Nephron progenitor cell (in vitro differentiated cells): ENCODE measurements at places on chromosomes 3 and 15.

- no peak overlapping the region for H3K4me3 ChIP-seq
- no peak overlapping the region for H3K27ac ChIP-seq
- no peaks in the 10 kb centered on the region for H3K36me3 ChIP-seq
- peaks cover 7% of the 10 kb centered on the region for H3K27me3 ChIP-seq
Observed at GRCh38 chr15:71083349-71083748, 31.9 kb upstream of the THSD4 start.

- no peak overlapping the region for H3K4me3 ChIP-seq
- H3K36me3 ChIP-seq = peaks cover 99% of the 10 kb centered on the region
- DNase-seq = no peak
- H3K4me1 ChIP-seq = peaks cover 71% of the 10 kb centered on the region
- H3K27ac ChIP-seq = peak overlapping the region; percentile 89
Observed at GRCh38 chr3:113277941-113278598, 66.7 kb downstream of the BOC start.

DNA sequence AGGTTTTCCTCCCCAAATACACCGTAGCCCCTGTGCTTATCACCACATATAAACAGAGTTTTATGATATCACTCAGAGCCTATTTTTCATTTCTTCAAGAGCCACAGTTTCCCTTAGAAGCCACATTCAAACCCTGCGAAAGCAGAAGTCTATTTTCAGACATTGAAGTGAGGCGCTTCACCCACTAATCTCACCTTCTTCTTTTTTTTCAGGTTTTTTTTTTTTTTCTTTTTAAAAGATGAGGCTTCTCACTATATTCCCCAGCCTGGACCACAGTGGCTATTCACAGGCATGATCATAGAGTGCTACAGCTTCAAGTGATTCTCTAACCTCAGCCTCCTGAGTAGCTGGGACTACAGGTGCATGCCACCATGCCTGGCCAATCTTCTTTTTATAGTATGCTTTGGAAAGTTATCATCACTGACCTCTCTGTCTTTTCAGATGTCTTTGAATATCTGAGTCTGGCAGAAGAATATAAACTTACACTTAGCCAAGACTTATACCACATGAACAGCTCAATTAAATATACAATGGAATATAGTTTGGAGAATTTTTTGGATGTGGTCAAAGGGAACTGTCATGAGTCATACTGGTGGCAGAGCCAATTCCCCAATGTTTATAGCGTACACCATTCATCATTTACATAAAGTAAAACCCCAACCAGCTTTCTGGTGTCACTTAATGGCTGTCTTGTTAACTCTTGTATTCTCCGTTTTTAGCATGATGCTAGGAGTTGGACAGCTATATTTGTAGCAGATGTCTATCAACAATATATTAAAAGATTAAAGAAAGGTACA is 59.7 kb upstream of the CCDC50 start:
- no peaks in the 10 kb centered on the region for H3K4me1 ChIP-seq
- no peak for DNase-seq
- H3K27me3 ChIP-seq = no peaks in the 10 kb centered on the region
- no peak overlapping the region for H3K4me3 ChIP-seq

- H3K4me1 ChIP-seq = peaks cover 32% of the 10 kb centered on the region
- H3K27me3 ChIP-seq = peaks cover 3% of the 10 kb centered on the region
- no peak for DNase-seq
- peaks cover 2% of the 10 kb centered on the region for H3K36me3 ChIP-seq
- no peak overlapping the region for H3K27ac ChIP-seq
Observed at GRCh38 chr15:42549741-42550392, 1.2 kb downstream of the HAUS2 start.

- H3K27me3 ChIP-seq = peaks cover 9% of the 10 kb centered on the region
- no peaks in the 10 kb centered on the region for H3K4me1 ChIP-seq
- no peak overlapping the region for H3K27ac ChIP-seq
- peak; percentile 56 for DNase-seq
- H3K4me3 ChIP-seq = no peak overlapping the region
Observed at GRCh38 chr3:138479438-138479863, 45.0 kb downstream of the ESYT3 start.

DNA sequence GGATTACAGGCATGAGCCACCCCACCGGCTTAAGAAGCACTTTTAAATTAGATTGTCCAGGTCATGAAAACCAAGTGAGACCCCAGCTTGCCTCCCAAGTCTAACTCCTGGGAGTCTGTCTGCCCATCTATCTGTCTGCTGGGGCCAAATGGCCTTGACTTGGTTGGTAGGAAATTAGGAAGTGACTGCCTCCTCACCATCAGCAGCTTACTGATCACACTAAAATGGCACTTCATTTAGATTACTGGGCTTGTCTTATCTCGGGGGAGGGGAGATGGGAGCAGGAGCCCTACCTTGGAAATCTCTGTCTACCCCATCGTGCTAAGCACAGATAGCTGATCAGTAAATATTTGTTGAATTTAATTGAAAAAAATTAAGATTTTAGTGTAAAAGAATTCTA is 5.6 kb upstream of the LRRC2 start:
- H3K4me1 ChIP-seq = peaks cover 31% of the 10 kb centered on the region
- H3K36me3 ChIP-seq = peaks cover 12% of the 10 kb centered on the region
- peaks cover 43% of the 10 kb centered on the region for H3K27me3 ChIP-seq
- no peak for DNase-seq

DNA sequence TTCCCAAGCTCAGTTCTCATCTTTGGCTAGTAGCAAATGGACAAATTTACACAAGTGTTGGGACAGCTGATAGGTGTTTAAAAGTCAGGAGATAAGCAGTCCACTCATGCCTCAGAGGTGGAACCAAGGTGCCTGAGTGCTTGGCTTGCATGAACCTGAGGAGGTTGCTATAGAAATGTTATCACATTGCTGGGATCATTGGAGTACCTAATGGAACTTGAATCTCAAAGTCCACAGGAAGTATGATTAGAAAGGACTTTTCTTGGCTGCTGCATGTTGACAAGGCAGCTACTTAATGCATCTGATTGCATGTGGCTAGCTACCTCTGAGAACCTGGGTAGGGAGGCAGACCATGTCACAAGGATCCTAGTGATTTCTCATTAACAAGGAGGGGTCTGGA is 39.5 kb upstream of the C3orf80 start:
- H3K4me1 ChIP-seq = peaks cover 37% of the 10 kb centered on the region
- H3K36me3 ChIP-seq = peaks cover 4% of the 10 kb centered on the region
- H3K27me3 ChIP-seq = peaks cover 5% of the 10 kb centered on the region
- H3K4me3 ChIP-seq = no peak overlapping the region

DNA sequence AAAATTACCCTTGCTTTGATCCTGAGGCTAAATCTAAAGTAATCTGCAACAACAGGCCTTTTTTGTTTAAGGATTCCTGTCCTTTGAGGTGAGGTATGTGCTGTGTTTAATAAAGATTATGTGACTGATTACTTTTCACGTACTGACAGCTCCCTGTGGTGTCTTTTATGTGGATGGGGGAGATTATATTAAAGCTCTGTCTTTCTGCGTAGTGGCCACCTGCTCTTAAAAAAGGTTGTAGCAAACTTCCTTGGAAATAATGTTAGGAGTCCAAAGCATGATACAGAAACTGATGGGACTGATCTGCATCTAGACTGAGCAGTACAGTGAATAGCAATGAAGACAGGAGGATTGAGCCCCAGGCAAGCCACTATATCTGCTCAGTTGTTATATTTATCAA is 453.0 kb upstream of the GOLIM4 start:
- peaks cover 5% of the 10 kb centered on the region for H3K27me3 ChIP-seq
- no peak overlapping the region for H3K4me3 ChIP-seq
- no peaks in the 10 kb centered on the region for H3K36me3 ChIP-seq
- H3K4me1 ChIP-seq = no peaks in the 10 kb centered on the region
- no peak overlapping the region for H3K27ac ChIP-seq
- DNase-seq = no peak

DNA sequence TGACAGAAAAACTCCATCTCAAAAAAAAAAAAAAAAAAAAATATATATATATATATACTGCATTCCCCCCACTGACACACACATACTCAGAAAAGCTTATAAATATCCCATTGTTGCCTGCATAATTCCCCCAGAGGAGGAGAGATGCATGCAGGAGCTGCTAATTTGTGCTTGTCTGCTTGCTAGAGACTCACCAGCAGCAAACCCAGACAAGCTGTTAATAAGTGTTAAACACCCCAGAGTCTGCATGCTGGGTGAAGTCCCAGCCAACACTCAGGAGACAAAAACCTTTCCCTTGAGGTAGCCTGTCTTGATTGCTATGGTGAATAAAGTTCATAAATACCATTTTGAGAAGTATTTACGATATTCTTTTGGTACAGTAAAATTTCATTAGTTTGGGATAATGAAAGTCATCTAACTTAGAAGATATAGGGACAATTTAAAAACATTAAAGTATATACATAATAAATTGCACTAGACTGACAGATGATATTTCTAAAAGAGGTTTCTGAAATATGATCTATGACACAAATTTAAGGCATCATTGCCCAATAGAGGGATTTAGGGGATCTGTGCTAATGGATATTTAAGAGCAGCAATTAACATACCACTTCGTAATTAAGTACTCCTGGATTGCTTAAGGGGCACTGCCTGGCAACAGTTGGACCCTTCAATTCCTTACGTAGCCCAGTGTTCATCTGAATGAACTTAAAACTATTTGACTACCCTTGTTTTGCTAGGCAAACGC is 400.0 kb upstream of the C2CD4B start:
- H3K36me3 ChIP-seq = peaks cover 10% of the 10 kb centered on the region

DNA sequence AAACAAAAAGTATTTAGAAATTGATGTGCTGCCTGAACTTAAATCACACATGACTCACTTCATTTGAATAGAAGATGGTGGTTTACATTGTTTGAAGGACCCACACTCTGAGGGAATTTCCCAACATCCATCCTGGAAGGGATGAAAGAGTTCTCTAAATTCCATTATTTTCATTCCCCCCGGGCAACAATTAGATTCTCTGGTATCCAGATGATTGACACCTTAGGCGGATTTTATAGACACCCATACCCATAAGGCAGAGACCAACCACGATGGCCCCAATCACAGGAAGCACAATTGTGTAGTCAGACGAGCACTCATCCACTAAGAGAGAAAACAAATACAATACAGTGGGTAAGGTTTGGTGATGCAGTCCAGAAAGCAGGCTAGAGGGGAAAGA is 24.6 kb upstream of the MCCC1 start:
- H3K27me3 ChIP-seq = peaks cover 36% of the 10 kb centered on the region
- no peaks in the 10 kb centered on the region for H3K36me3 ChIP-seq
- no peak overlapping the region for H3K4me3 ChIP-seq
- H3K27ac ChIP-seq = no peak overlapping the region
- DNase-seq = no peak

- H3K36me3 ChIP-seq = no peaks in the 10 kb centered on the region
- H3K27ac ChIP-seq = no peak overlapping the region
- no peak for DNase-seq
- H3K4me3 ChIP-seq = no peak overlapping the region
- H3K4me1 ChIP-seq = peaks cover 14% of the 10 kb centered on the region
- peaks cover 6% of the 10 kb centered on the region for H3K27me3 ChIP-seq
Observed at GRCh38 chr3:70829092-70829491, 516.7 kb upstream of the MDFIC2 start.

- H3K27me3 ChIP-seq = peaks cover 5% of the 10 kb centered on the region
- no peak overlapping the region for H3K27ac ChIP-seq
- H3K4me3 ChIP-seq = no peak overlapping the region
- DNase-seq = no peak
Observed at GRCh38 chr3:70800951-70801350, 488.5 kb upstream of the MDFIC2 start.

- H3K4me3 ChIP-seq = no peak overlapping the region
- H3K27me3 ChIP-seq = peaks cover 8% of the 10 kb centered on the region
- no peaks in the 10 kb centered on the region for H3K36me3 ChIP-seq
Observed at GRCh38 chr15:62889734-62890505, 152.6 kb upstream of the TPM1 start.

DNA sequence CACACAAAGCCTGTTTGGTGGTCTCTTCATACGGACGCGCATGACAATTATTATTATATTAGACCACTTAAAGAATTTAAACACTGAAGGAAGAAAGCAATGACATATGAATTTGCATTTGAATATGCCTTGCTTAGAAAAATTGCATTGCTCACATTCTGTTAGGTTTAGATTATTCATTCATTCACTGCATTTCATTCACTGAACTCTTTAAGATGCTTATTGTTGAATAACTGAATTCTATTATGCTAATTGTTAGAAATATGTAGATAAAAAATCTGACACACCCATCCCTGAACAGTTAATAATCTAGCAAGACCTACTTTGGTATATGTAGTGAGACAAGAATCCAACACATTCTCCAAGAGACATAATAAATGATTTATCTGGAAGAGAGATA is 94.4 kb upstream of the PEX5L start:
- no peak for DNase-seq
- peaks cover 14% of the 10 kb centered on the region for H3K4me1 ChIP-seq
- H3K36me3 ChIP-seq = no peaks in the 10 kb centered on the region
- no peaks in the 10 kb centered on the region for H3K27me3 ChIP-seq
- no peak overlapping the region for H3K27ac ChIP-seq

DNA sequence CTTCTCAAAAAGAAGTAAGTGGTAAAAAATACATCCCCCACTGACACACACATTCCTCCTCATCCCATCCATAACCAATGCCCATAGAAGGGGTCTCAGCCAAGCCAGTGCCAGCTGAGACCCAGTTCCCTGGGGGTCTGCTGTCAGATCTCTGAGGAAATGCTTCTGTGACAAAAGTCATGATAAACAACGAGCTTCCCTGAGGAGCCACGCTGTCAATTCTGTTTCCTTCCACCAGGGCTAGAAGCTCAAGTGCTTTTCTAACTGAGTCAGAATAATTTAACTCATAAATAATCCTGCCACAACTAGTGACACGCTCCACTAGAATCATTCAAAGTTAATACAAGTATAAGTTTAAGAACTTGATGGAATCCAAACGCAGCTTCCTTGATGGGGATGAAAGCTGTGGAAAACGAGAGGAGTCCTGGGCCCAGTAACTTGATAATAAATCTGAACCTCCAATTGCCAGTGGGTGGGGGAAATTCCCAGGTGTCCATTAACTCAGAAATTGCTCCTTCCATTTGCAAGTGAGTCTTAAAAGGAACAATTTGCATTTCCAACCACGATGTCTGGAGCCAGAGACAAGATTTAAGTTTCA is 348.7 kb upstream of the LMCD1 start:
- no peaks in the 10 kb centered on the region for H3K36me3 ChIP-seq
- H3K4me1 ChIP-seq = no peaks in the 10 kb centered on the region
- no peak for DNase-seq
- H3K27me3 ChIP-seq = no peaks in the 10 kb centered on the region
- no peak overlapping the region for H3K4me3 ChIP-seq
